ENCODE measurements at places on chromosomes 4 and X. TPM values are rescaled to one million over a fixed set of nuclear protein-coding genes. Genes with fewer than 3 reads are reported as not detected.
A peak's percentile ranks its signal among the peaks of the same experiment; 100 is the strongest.

- no peak for DNase-seq
Observed at GRCh38 chr4:149294601-149295000, 521.0 kb downstream of the IQCM start.

The ACE2 gene
- total RNA-seq: not detected

- DNase-seq: no peak
Observed at GRCh38 chrX:85203461-85203970, 40.1 kb downstream of the SATL1 start.

The RNF150 gene
- 0.43 TPM for total RNA-seq

- DNase-seq: no peak
Observed at GRCh38 chr4:122329876-122330565, 48.8 kb upstream of the ADAD1 start.

DNA sequence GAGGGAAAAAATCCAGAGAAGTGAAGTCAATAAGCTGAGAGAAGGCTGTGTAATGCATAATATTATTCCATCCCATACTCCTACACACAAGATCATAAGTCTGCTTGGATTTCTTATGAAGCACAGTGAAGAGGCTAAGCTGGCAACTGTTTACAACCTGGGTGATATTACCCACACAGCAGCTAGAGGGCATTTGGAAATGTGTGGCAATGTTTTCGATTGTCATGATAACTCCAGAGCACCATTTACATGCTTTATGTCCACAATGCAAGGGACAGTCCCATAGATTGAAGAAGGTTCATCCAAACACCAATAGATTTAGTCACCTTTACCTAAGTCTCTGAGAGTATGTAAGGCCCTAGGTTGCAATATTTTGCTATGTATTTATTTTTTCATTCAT is 412.2 kb downstream of the PPP3CA start:
- DNase-seq: peak; percentile 1

GRCh38 chr4:3658530-3658913 is 107.7 kb upstream of the ADRA2C start:
- DNase-seq: no peak

GRCh38 chr4:11495818-11496217 is 67.1 kb upstream of the HS3ST1 start:
- DNase-seq: no peak

The BST1 gene
- 0.65 TPM for total RNA-seq

DNA sequence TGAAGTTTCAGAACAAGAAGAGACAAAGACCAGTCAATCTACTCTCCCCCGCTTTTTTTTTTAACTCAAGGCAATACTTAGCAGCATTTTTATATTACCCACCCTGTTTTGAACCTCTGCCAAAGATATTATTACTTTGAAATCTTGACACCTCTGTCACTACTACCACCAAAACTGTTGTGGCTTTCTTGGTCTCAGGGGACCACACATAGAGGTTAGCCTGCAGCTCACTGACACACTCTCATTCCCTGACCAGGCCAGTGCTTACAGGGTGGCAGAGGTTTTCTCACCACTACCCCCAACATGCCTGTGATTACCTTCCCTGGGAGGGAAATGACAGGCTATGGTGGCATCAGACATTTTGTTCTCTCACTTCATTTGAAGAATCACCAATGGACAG is 137.4 kb upstream of the STIM2 start:
- DNase-seq: peak; percentile 46

The KDR gene
- total RNA-seq: not detected

- no peak for DNase-seq
Observed at GRCh38 chr4:60579335-60579734, 620.8 kb upstream of the ADGRL3 start.

DNA sequence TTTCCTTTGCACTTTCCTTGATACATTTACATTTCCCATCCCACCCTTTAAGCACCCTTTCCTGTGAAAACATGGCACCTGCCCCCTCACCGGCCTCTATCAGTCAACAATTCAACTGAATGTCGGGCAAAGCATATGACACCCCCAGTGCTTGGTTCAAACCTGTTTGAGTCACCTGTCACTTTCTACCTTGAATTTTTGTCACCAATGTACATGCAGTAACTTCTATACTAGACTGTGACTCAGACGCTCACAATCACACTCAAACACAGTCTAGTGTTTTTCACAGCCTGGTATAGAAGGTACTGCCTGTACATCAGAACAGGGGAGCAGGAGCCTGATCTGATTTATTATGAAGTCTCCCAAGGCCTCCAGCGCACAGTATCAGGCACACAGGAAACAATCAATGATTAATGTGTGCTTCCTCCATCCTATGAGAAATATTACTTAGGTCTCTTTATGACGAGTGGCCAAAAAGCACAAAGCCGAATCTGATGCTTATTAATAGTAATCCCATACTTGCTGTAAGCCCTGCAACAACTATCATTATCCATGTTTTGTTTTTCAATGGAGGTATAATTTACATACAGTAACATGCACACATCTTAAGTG is 49.2 kb upstream of the FAM9C start:
- DNase-seq: peak; percentile 49

The GLOD5 gene
- not detected for total RNA-seq

- no peak for DNase-seq
Observed at GRCh38 chr4:69748173-69748572, 12.2 kb downstream of the SULT1B1 start.

DNA sequence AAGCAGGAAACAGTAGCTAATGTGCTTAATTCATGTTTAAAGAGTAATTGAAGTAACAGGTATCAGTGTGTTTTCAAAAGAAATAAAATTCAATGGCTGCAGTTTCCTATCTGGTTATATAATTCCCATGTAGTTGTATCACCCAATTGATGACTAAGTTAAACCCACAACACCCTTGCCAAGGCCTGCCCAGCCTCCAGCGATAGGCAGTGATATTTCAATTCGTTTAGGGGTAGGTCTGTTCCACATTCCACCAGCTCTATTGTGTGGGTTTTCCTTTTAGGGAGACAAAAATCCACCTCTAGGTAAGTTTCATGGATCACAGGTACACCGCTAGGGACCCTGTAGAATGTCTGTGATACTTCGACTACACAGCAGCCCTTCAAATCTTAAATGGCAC is 24.7 kb upstream of the MXRA5 start:
- no peak for DNase-seq

The NDST4 gene
- not detected for total RNA-seq

DNA sequence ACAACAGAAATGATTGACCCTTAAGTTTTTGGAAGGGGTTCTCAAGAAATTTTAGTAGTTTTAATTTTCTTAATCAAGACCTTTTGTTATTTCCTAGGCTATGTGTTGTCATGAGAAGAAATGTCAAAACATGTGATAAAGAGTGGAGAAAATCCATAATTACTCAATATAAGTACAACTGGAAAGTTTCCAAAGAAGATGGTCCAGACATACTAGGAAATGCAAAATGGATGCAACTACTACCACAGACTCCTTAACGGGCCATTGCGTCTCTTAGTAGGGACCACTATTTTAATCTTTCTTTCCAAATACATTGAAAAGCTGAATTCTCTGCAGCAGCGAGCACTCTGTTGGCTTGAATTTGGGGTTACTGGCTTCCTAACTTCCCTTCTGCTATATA is 148.8 kb downstream of the NWD2 start:
- DNase-seq: no peak

The CT47B1 gene
- total RNA-seq: not detected

DNA sequence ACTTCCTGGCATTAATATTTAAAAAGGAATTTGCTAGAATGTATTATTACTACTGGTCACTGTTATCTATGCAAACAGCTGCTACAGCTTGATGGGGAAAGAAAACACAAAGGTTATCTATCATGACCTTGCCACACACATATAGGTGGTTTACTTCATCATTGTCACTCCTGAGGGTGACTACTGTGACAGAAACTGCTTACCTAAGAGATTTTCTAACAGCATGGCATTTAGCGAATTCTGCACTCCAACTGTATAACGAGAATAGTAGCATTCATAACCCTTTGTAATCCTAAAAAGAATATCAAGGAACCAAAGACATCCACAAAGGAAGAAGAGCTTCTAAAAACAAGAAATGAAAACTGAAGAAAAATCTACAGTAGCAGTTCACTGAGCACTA is 74.6 kb upstream of the SPOCK3 start:
- DNase-seq: no peak

The ASMT gene
- total RNA-seq: not detected

- no peak for DNase-seq
Observed at GRCh38 chr4:4415107-4415805, 28.4 kb downstream of the NSG1 start.

- DNase-seq: no peak
Observed at GRCh38 chrX:123336666-123337065, 152.6 kb downstream of the GRIA3 start.

DNA sequence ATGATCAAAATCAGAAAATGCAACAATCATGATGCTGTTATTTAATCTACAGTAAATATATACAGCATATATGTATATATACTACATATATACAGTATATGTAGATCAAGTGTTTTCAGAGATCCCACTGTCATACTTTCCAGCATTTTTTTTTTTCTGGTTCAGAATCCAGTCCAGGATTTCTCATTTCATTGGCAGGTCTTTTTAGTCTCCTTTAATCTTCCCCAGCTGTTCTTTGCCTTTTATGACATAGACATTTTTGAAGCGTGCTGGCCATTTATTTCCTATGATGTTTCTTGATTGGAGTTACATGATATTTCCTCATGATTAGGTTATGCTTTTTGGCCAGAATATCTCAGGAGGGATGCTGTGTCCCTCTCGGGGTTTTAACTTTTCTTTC is 92.0 kb upstream of the TLR2 start:
- DNase-seq: no peak

The ZMAT1 gene
- 3.3 TPM for total RNA-seq

DNA sequence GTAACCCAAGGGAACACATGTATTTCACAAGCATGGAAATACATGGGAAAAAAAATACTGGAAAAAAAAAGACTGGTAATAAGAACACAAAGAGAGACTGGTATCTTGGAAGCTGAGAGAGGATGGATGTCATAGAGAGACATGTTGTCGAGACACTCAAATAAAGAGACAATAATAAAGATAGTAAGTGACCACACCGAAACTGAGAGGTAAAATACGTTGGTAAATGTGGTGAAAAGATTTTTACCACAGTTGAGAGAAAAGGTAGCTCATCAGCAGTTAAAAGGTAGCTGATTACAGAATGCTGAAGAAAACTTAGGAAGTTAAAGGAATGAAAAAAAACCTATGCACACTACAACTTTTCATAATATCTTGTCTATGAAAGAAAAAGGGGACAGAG is 81.1 kb downstream of the ARAP2 start:
- no peak for DNase-seq

The PDHA1 gene
- total RNA-seq: 259 TPM

GRCh38 chrX:47629419-47630200 is at the start of gene CFP:
TSS of gene CFP (minus strand) at chrX:47629930. CDS start at chrX:47629844, 86 bp downstream.
- peak; percentile 14 for DNase-seq

- no peak for DNase-seq
Observed at GRCh38 chrX:77960567-77960966, 8.9 kb downstream of the PGAM4 start.

- no peak for DNase-seq
Observed at GRCh38 chrX:94908171-94908570, 1234.2 kb downstream of the FAM133A start.

- no peak for DNase-seq
Observed at GRCh38 chr4:147139455-147140198, 194.0 kb upstream of the TTC29 start.

GRCh38 chr4:61220556-61220955 is 20.4 kb downstream of the ADGRL3 start:
- no peak for DNase-seq

GRCh38 chr4:68592673-68593072 is 16.6 kb upstream of the UGT2B17 start:
- DNase-seq: no peak

DNA sequence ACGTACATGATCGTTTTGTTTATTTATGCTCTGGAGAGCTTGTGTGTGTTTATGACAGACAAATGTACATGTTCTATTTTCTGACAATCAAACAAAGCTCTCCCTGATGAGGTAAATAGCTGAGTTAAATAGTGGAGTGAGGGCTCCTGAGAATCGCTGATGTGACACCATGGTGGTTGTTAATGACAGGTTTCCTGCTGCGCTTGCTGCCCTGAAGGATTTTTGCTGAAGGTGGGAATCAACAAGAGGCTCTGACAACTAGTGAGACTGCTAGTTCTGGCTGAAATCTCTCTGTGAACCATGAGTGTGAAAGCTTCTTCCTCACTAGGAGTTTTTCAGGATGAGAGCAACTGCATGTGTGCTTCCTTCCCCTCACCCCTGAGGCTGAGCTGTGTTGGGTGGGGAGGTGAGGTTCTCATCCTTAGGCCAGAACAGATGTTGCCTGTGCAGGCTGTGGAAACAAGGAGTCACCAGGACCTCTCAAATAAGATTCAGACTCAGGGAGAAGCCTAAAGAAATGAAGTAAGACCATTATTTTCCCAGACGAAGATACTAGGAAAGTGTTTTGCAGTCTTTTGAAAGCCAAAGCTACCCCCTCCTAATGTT is 173.4 kb upstream of the JADE1 start:
- no peak for DNase-seq

The NALF2 gene
- 0.13 TPM for total RNA-seq

- DNase-seq: no peak
Observed at GRCh38 chr4:70023218-70023617, 5.0 kb upstream of the HTN3 start.

The FGF2 gene
- not detected for total RNA-seq

DNA sequence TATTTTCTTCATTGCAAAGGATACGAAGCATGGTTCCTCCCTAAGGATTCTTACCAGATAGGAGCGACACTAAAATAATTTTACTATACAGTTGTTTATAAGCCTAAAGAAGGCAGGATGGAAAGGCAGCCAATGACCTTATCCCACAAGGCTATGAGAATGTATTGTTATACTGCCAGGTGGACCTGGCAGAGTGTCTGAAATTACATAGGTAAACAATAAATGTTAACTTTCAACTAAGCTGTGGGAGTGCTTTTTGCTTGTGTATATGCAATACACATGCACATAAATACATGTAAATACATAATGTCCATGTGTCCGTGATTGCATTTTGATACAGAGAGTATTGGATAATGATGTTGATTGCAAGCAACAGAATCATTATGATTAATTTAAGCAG is 850.6 kb downstream of the CENPC start:
- DNase-seq: no peak

DNA sequence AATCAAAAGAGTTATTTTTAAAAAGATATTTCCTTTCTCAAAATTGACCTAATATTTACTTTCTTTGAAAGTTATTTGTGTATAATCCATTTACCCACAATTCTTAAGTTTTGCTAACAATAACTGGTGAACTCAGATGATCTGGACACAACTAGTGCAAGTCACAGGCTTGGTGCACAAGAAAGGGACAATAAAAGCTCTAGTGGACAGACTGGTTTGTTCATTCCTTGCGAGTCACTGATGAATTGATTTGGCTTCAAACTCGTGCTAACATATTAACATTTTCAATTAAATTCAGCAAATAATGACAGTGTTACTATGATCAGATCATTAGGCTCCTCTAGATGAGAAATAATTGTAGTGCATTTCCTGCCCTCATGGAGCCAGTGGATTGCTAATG is 169.2 kb downstream of the BMPR1B start:
- DNase-seq: no peak

The ZBTB49 gene
- 6.3 TPM for total RNA-seq

Data from activated CD8-positive, alpha-beta T cell treated with anti-CD3 and anti-CD28 coated beads for 36 hours (primary cell).